ENCODE measurements at places on chromosomes 4 and X.

DNA sequence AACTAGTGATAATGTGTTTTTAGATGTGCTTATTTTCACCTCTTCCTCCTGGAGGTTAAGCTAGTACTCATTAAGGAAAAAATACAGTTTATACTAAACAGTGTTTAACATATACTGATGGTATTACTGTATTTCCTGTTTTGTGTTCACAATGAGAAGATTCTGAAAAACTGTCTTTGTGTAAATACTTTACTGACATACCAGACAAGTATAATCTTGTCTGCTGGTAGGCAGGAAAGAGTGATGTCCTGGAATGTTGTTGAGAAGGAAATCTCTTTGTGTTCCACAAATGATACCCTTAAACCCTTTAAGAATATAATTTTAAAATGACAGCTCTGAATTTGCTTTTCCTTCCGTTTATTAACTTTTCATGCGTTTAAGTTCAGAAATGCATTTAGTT is 205.5 kb upstream of the NUDT6 start:
- no peak for DNase-seq

GRCh38 chr4:89289312-89289711 is 18.3 kb downstream of the GPRIN3 start:
- no peak for DNase-seq

GRCh38 chrX:147779173-147779572 is 132.5 kb upstream of the FMR1 start:
- DNase-seq = no peak

DNA sequence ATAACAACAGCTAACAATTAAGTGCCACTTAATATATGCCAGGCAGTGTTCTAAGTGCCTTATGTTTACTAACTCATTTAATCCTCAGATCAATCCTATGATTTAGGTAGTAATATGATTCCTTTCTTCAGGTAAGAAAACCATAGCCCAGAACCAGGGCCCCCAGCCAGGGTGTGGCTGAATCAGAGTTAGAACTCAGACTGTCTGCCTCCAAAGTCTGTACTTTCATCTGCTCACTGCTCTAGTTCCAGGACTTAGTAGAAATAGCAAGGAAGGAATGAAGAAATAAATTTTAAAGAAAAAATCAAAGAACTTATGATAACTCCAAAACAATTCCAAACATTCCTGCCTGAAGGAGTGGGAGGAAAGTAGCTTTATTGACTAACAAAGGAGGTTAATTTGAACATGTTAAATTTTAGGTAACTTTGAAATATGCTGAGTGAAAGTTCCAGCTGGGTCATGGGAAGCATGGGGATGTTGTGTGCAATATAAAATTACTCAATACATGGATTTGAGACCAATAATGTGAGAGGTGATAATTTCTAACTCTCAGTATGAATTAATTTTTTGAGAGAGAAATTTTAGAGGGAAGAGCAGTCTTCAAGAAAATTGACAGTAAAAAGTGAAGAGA is 8.8 kb upstream of the ADH1C start:
- no peak for DNase-seq

- no peak for DNase-seq
Measured at GRCh38 chr4:168995537-168996295, 14.3 kb downstream of the CBR4 start.

DNA sequence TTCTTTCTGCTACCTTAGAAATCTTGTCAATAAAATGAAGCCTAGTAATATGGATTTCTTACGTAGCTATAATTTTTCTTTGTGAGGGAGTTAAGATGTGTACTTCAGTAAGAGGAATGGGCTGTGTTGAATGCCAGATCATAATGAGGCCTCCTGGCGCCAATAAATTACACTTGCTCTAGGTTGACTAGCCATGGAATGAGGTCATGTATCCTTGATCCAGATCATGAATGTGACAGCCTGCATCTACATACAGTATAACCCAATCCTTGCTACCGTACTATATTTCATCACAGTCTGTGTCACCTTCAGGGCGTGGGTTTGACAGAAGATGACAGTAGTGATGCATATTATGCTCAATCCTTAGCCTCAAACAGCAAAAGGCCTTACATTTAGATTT is 36.2 kb downstream of the NHS start:
- no peak for DNase-seq

GRCh38 chr4:78542373-78542772 is 9.2 kb upstream of the ANXA3 start:
- no peak for DNase-seq

GRCh38 chrX:12021698-12022097 is 116.6 kb upstream of the FRMPD4 start:
- DNase-seq = no peak

- no peak for DNase-seq
Measured at GRCh38 chr4:186827534-186827897, 103.9 kb upstream of the FAT1 start.

- DNase-seq = no peak
Measured at GRCh38 chr4:16118090-16118489, 34.3 kb upstream of the PROM1 start.

DNA sequence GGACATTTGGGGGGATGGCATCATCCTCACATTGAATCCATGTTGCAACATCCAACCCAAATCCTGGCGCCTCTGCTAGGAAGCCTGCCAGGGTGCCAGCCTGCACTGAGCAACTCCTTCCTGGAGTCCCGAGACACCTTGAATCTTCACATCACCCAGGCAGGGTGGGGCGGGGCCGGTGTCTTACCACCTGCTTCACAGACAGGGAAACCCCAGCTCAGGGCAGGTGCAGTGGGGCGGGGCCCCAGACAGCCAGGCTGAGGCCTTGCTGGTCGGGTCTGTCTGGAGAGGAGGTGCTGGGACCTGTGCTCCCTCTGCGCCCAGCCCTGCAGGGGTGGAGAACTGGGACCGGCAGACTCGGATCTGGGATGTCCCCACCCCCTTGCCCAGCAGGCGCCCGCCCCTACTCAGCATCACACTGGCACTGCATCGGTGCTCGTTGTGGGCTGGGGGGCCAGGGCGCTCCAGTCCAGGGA is 31.5 kb upstream of the HTRA3 start:
- no peak for DNase-seq

DNA sequence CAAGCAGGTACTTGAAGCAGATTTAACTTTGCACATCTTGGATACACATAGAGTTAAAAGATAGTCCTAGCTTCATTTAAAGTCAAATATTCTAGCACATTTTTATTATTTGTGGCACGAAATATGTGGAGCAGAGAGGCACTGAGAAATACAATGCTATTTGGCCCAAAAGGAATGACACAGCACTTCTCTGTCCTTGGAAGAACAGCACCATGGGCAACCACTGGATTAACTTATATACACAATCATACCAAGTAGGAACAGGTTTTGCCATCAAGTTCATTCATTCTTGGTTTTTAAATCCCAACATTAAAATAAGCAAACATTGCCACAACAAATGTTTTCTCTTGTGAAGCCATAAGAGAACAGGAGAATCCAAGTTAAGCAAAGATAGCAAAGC is 924 bp upstream of the ENAM start:
- no peak for DNase-seq

DNA sequence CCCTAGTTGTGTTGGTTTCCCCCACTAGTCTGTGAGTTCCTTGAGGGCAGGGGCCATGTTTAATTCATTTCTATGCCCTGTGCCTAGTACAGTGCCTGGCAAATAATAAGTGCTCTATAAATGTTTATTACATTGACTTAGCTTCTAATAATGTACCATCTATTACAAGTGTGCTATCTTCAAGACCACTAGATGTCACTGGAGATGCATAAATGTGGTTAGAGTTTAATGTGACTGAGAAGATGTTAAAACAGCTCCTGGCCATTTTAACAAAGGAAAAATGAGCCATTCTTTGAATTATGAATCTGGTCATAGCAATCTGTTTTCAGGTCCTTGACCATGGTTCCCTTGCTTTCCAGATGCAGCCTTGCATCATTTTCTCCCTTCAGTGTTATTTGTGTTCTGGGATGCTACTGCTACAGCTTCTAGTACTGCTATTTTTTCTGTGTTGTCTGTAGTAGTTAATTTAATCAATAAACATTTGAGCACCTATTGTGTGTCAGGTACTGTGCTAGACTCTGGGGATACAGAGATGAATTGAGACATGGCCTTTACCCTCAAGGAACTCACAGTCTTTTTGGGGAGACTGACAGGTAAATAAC is 43.2 kb downstream of the SLC9A6 start:
- DNase-seq = no peak

All from stimulated activated CD4-positive, alpha-beta T cell treated with anti-CD3 and anti-CD28 coated beads, Interleukin-1b, Interleukin-23, amount 100 ng/mL, for 24 hours (primary cell).